ENCODE measurements at places on chromosomes 12 and 14.

GRCh38 chr12:25684070-25684469, 131.0 kb upstream of the LMNTD1 start:
- DNase-seq = no peak

DNA sequence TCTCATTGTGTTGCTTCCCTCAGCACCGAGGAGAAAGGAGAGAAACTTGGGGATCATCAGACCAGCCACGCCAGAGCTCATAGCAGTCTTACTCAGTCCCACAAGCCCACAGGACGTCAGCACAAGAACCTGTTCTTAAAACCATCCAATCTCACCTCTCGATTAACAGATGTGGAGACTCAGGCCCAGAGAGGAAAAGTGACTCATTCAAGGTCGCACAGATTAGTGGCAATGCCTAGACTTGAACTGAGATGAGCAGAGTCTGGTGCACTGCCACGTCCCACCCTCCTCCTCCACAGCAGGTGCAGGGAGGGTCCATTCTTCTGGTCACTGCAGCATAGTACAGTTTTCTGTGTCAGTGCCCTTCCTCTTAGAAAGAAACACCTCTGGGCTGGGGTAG, 154.9 kb upstream of the PZP start:
- DNase-seq = no peak

- no peak for DNase-seq
These were observed 365.2 kb downstream of the SEC23A start for GRCh38 chr14:38737686-38738407.

- no peak for DNase-seq
These were observed 9.9 kb downstream of the TBK1 start for GRCh38 chr12:64461634-64462414.

GRCh38 chr14:87207756-87208155, 785.2 kb downstream of the GALC start:
- no peak for DNase-seq

GRCh38 chr12:25056011-25056410, 107.1 kb upstream of the BCAT1 start:
- no peak for DNase-seq

- no peak for DNase-seq
These were observed 151.7 kb downstream of the PDZRN4 start for GRCh38 chr12:41339784-41340183.

DNA sequence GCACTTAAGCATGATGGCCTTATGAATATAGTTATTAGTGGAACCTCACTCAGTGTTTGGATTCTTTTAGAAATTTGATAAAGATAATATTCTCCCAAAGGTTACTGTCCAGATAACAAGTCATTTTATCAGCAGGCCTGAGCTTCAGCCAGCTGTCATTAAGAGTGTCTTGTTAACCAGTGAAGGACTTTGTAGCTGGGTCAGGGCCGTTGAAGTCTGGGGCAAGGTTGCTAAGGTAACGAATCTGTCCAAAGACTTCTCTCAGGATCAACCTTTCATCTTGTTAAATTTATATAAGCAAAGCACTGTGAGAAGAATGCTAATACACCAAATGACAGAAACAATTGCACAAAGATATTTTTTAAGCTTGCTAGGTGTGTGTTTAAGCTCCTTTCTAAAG, 271.3 kb upstream of the TMPO start:
- no peak for DNase-seq

DNA sequence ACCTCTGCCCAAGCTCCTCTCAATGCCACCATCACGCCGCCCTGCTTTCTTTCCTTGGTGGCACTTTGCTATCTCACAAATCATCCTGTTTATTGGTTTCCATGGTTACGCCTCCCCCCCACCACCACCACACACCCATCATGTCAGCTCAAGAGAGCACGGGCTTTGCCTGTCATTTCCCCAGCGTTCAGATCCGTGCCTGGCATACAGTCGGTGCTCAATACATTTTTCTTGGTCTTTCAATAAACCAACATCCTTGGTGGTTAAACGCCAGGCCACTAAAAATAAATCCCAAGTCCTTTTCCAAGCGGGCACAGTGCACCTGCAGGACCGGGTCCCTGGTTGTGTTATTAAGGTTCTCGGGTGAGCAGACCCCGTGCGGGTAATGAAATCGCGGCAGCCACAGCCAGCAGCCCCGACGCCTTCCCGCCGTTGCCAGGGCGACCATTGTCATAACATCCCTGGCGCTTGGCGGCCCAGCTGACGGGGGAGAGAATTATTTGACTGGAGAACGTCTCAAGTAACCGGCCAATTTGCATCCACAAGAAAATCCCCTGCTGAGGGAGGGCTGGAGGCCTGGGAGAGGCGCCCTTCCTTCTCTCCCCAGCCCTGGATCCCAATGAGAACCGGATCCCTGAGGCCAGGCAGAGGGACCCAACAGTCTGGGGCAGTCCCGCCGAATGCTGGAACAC, 92.9 kb downstream of the KSR2 start:
- DNase-seq = no peak

GRCh38 chr12:31589598-31589903, 1.4 kb downstream of the DENND5B start:
- no peak for DNase-seq

DNA sequence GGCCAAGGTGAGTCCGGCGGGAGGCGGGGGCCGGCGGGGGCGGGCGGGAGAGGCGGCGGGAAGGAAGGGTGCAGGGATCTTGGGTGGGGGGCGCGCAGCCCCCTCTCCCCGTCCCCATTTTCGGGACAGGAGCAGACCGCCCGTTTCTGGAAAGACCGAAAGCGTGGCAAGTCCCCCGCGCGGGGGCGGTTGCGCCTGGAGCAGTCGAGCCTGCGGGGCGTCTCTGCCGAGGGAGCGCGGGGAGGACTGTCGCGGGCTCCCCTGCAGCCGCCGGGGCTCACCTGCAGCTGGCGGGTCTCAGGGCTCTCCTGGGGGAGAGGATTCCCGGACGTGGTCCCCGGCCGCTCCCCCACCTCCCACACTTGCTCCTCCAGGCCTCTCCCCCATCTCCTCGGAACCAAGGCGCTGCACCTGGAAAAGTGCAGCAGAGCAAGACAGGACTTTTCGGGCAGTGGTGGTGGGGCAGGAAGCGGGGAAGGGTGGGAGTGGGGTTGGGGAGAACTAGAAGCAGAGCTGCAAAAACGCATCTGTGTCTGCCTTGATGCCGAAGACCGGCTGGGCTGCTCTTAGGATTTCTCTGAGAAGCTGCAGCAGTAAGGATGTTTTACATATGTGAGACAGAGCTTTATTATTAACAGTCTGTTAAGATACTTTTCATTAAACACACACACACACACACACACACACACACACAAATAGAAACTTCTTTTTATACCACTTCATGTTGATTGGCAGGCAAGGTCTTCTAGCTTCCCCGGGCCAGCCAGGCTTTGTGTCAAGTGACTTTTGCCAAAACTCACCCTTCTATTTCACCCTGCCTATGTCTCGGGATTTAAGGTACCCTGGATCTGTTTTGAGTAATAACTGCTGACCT, 677 bp downstream of the C12orf75 start:
- DNase-seq = no peak

- DNase-seq = no peak
These were observed 662 bp upstream of the ATP2A2 start for GRCh38 chr12:110280392-110280778.

DNA sequence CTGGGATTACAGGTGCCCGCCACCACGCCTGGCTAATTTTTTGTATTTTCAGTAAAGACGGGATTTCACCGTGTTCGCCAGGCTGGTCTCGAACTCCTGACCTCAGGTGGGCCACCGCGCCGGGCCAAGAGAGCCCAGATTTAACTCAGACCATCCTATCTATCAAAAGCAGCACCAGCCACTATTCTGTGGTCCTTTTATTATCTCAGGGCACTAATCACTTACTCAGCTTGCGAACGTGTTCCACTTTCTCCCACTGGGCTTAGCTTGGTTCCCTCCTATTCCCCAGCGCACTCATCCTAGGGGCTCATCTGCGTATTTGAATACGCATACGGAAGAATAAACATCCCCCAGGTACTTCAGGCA, 16.2 kb upstream of the AACS start:
- DNase-seq = no peak

DNA sequence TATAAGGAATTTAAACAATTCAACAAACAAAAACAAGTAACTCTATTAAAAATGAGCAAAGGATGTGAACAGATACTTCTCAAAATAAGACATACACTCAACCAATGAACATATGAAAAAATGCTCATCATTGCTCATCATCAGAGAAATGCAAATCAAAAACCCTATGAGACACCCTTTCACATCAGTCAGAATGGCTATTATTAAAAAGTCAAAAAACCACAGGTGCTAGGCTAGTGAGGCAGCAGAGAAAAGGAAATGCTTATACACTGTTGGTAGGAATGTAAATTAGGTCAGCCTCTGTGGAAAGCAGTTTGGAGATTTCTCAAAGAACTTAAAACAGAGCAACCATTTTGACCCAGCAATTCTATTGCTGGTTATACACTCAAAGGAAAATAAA, 52.0 kb downstream of the NAV3 start:
- DNase-seq = no peak

DNA sequence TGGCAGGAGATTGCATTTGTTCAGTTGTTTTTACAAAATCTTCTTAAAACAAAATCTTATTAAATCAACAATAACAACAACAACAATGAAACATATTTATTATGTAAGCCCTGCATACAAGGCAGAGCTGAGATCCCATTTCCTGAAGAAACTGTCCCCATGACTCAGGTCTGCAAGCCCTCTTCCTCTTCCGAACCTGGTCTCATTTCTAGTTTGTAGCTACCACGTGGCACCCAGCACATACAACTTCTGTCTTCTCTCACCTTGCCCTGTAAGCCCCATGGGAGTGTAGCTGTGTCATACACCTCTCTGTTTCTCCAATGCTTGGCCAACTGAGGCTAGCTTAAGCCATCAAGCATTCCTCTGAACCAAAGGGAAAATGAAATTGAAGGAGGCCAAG, 106.4 kb downstream of the SLC8A3 start:
- no peak for DNase-seq

GRCh38 chr12:53217051-53217930, 10.2 kb upstream of the ITGB7 start:
- no peak for DNase-seq

- DNase-seq = no peak
These were observed 1153.6 kb downstream of the FLRT2 start for GRCh38 chr14:86683561-86683960.

GRCh38 chr12:53571295-53571694, 54.9 kb downstream of the ATF7 start:
- no peak for DNase-seq

GRCh38 chr12:125890971-125891370, 825.7 kb downstream of the AACS start:
- no peak for DNase-seq

GRCh38 chr12:52347551-52348510, 19.4 kb downstream of the KRT85 start:
- no peak for DNase-seq

DNA sequence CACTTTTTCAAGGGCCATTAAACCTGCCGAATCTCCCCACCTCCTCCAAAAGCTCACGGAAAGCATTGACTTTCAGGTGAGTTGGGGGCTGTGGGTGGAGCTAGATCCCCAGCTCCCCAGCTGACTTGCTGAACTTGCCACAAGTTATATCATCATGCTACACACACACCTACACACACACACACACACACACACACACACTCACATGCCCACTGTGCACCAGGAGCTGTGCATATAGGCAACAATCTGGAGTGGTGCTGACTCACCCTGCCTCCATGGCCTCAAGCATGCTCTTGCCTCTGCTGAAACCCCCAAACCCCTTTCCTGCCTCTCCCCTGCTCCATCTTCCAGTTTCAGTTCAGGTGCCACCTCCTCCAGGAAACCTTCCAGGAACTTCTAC, 26.1 kb downstream of the SERPINA3 start:
- DNase-seq = no peak

GRCh38 chr14:38021861-38022260, 185.8 kb upstream of the SSTR1 start:
- DNase-seq = no peak

DNA sequence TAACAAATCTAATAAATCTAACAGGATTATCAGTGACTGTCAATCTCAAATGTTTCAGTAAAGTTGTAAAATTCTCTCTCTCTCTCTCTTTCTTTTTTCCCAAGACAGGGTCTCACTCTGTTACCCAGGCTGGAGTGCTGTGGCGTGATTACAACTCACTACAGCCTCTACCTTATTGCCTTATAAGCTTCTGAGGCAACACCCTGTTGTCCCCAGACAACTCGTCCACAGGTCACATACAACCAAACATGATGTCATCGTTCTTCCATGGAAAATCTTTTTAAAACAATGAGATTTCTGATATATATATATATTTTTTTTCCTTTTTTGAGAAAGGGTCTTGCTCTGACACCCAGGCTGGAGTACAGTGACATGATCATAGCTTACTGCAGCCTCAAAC, 151.4 kb upstream of the RGS6 start:
- DNase-seq = no peak

- no peak for DNase-seq
These were observed 196.9 kb upstream of the ALG10 start for GRCh38 chr12:33825442-33825841.

DNA sequence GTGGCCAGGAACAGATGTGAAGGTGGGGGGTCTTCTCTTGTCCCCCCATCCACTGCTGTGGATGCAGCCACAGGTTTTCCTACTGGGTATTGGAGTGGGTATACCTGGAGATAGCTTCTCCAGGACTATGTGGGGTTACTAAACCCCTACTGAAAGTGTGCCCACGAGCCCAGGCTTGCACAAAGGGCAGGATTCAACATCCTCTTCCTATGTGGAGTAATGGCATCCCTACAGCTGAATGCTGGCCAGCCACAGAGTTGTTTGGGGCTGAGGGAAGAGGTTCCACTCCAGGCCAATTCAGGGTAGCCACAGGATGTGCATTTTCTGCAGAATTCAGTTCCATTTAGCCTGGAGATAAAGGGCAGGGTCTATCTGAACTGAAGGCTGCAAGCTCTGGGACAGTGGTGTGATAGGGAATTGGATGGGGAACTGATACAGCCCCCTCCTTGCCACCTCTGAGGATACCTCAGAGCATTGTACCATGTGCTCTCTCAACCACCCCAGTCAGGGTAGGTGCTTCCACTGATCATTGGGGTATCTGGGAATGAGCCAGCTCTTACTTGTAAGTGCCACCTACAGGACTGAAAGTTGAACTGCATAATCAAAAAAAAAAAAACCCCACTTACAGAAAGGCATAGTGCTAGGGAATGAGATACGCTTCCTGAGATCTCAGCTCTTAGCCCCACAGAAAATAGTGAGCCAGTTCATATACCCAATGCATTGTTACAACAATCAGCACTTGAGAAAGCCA, 187.1 kb downstream of the KITLG start:
- no peak for DNase-seq

DNA sequence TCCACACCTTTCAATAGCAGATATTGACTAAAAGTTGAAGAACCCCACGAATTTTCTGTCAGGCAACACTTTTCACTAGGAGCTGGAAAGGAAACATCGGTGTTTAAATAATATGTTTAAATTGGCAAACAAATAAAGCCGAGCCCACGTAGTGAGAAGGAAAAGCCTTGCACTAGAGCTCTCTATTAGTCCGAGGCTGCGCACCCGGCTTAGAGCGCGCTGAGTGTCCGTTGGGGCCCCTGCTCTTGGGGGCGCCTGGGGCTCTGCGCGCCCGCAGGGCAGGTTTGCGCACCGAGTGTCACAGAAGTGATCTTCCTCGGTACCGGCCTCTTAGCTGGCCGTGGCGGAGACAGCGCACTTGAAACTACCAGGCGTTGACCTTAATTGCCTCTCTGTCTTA, 6.4 kb downstream of the TTC6 start:
- no peak for DNase-seq

All from esophagus squamous epithelium (tissue), 5 donors.